ENCODE measurements at places on chromosomes 13 and 19.

DNA sequence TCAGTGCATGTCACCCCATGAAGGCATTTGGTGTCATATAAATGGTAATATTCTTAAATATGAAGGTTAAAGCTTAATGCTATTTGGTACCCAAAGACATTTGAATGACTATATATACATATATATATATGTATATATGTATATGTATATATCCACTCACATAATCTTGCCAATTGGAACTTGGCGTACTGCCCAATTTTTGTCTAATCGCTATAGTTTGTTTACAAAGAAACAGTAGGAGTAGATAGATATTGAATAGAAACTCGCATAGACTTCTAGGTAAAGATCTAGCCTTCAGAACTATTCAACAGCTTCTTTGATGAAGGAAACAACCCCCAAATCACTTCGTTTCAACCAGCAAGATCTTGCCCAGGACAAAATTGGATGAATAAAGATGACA lies 24.1 kb downstream of the KLF5 start:
- no peak for DNase-seq

- DNase-seq: no peak
Measured at GRCh38 chr19:6362027-6362350, 658 bp downstream of the CLPP start.

DNA sequence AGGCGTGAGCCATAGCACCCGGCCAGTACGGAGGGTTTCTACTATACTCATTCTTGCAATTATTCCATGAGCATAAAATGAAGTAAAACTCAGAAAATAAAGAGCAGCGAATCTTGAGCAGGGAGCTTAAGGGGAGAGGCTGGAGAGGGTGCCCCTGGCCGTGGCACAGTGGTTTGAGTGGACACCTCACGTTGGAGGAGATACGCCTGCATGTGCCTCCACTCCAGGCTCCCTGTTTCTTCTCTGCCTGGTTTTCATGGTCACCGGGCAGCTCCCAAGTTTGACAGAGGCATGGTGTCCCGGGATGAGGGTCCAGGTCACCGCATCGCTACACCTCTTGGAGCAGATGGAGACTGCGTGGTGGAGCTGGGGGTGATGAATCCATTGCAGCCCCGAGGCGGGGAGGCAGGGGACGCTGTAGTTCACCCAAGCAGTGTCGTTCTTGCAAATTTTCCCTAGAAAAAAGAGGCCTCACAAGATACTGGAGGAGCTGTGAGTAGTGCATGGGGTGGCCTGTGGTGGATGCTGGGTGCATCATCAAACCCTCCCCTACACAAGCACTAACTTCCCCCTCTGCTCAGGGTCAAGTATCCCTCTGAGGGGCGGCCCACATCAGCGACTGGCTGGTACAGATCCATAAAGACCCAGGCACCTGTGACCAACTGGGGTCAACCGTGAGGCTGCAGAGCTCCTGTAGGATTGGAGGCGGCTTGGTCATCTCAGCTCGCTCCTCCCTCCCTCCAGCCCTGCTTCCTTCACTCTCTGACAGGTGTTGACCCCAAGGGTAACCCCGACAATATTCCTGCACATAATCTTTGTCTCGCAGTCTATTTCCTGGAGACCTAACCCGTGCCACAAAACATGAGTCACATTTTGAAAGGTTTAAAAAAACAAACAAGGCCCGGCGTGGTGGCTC lies 3.6 kb upstream of the MIER2 start:
- no peak for DNase-seq

GRCh38 chr19:27774337-27774736 lies 1438.6 kb downstream of the UQCRFS1 start:
- DNase-seq: no peak

DNA sequence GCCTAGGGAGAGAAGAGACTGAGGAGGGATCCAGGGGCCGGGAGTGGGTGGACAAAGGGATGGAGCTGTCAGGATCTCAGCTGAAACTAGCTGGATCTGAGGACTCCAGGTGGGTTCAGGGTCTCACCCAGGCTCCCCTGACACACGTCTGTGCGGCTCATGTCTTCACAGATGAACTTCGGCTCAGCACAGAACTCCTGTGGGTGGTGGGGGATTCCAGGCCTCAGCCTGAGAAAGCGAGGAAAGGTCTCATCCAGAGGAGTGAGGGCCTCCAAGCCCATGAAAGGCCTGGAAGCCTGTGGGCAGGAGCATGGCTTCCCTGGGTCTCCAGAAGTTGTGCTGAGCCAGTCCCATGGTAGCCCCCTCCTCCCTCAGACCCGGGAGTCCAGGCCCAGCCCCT lies 1.4 kb downstream of the CAPN12 start:
- DNase-seq: no peak

DNA sequence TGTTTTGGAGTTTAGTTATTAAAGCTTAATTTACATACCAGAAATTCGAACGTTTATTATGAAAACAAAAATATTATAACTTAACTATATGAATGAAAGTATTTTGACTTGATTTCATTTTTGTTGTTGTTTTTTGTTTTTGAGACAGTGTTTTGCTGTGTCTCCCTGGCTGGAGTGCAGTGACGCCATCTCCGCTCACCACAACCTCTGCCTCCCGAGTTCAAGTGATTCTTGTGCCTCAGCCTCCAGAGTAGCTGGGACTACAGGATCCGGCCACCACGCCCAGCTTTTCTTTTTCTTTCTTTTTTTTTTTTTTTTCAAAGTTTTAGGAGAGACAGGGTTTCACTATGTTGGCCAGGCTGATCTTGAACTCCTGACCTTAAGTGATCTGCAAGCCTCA lies 392.6 kb downstream of the PCDH17 start:
- DNase-seq: no peak

DNA sequence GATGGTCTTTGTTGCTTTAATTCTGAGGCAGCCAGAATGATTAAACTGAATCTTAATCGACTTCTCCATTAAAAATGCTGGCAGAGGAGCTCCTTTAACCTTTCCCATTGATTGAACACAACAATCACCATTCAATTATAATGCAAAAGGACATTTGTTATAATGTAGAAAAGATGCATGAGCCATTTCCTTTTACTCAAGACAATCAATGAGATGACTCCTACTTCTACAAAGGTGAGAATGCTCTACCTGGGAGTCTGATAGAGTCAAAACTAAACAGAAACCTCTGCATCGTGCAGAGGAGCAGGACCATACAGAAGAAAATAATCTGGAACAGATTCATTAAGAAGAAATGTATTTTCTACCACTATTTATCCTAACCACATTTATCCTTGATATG lies 253.6 kb upstream of the DACH1 start:
- no peak for DNase-seq

DNA sequence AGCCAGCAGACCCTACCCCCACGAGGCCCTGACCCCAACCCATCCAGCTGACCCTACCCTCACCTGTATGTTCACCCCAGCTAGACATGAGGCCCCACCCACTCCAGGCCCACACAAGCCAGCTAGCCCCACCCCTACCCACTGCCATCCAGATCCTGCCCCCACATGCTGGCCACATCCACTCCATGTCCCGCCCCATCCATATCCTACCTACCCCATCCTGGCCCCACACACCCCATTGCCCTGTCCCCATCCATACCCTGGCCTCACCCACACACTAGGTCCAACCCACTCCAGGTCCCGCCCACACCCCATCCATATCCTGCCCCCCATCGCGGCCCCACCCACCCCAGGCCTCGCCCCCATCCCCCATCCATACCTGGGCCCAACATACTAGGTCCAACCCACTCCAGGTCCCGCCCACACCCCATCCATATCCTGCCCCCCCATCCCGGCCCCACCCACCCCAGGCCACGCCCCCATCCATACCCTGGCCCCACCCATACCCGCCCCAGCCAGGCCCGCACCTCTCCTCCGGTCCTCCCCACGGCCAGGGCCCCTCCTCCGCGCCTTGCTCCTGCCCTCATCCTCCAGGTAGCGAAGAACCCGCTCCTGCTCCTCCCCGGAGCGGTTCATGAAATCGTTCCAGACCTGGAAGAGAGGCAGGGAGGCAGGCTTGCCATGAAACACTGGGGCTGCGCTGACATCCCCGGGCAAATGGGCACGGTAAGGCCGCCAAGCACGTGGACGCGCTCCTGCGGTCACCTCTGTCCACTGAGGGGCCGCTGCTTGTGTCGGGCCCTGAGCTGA lies 7.2 kb downstream of the RNU6-9 start:
- no peak for DNase-seq

DNA sequence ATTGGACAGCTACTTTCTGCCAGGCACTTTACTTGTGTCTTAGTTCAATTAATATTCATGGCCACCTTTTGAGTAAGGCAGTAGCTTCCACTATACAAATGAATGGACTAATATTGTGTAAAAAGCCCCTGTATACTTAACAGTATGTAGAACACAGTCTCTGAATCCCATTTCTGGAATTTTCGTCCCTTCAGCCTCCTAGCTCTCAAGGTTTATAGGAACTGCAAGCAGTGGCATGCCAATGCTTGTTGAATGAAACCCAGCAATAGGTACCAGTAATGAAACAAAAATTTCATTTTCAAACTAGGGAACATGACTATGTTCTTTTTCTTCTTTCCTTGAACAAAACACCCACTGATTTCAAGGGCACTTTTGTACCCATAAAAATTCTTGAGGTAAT lies 361.6 kb downstream of the TDRD3 start:
- DNase-seq: no peak
